Naive thymus-derived CD4-positive, alpha-beta T cell (primary cell): ENCODE measurements at places on chromosomes 4 and X. TPM values are rescaled to one million over a fixed set of nuclear protein-coding genes. Genes with fewer than 3 reads are reported as not detected.

GRCh38 chr4:16588651-16589050 lies 309.8 kb downstream of the LDB2 start:
- no peak for DNase-seq
- no peak overlapping the region for H3K4me3 ChIP-seq
- H3K27ac ChIP-seq, result no peak overlapping the region
- H3K36me3 ChIP-seq, result no peaks in the 10 kb centered on the region
- H3K4me1 ChIP-seq, result no peaks in the 10 kb centered on the region

The MAGEA2 gene
- total RNA-seq, result not detected

- H3K27me3 ChIP-seq, result no peaks in the 10 kb centered on the region
- no peak overlapping the region for H3K4me3 ChIP-seq
Observed at GRCh38 chrX:13994104-13994503, 35.6 kb downstream of the GEMIN8 start.

GRCh38 chrX:72051589-72051988 lies 80.1 kb downstream of the RTL5 start:
- no peak overlapping the region for H3K4me3 ChIP-seq
- H3K27ac ChIP-seq, result no peak overlapping the region
- peaks cover 5% of the 10 kb centered on the region for H3K4me1 ChIP-seq
- DNase-seq, result no peak
- no peaks in the 10 kb centered on the region for H3K27me3 ChIP-seq
- no peaks in the 10 kb centered on the region for H3K36me3 ChIP-seq

- no peaks in the 10 kb centered on the region for H3K36me3 ChIP-seq
- no peaks in the 10 kb centered on the region for H3K27me3 ChIP-seq
- no peak for DNase-seq
Observed at GRCh38 chr4:174461466-174462106, 60.7 kb downstream of the HPGD start.

GRCh38 chr4:184641022-184641421 lies 8.2 kb downstream of the CASP3 start:
- H3K4me3 ChIP-seq, result no peak overlapping the region
- no peak for DNase-seq
- no peak overlapping the region for H3K27ac ChIP-seq
- no peaks in the 10 kb centered on the region for H3K27me3 ChIP-seq
- peaks cover 15% of the 10 kb centered on the region for H3K36me3 ChIP-seq

GRCh38 chrX:119008110-119008744 lies 33.8 kb downstream of the LONRF3 start:
- H3K4me1 ChIP-seq, result no peaks in the 10 kb centered on the region
- no peaks in the 10 kb centered on the region for H3K27me3 ChIP-seq
- no peaks in the 10 kb centered on the region for H3K36me3 ChIP-seq
- no peak overlapping the region for H3K27ac ChIP-seq

- DNase-seq, result no peak
- no peaks in the 10 kb centered on the region for H3K27me3 ChIP-seq
- H3K4me1 ChIP-seq, result no peaks in the 10 kb centered on the region
- no peak overlapping the region for H3K27ac ChIP-seq
Observed at GRCh38 chr4:3791910-3792542, 25.8 kb downstream of the ADRA2C start.

DNA sequence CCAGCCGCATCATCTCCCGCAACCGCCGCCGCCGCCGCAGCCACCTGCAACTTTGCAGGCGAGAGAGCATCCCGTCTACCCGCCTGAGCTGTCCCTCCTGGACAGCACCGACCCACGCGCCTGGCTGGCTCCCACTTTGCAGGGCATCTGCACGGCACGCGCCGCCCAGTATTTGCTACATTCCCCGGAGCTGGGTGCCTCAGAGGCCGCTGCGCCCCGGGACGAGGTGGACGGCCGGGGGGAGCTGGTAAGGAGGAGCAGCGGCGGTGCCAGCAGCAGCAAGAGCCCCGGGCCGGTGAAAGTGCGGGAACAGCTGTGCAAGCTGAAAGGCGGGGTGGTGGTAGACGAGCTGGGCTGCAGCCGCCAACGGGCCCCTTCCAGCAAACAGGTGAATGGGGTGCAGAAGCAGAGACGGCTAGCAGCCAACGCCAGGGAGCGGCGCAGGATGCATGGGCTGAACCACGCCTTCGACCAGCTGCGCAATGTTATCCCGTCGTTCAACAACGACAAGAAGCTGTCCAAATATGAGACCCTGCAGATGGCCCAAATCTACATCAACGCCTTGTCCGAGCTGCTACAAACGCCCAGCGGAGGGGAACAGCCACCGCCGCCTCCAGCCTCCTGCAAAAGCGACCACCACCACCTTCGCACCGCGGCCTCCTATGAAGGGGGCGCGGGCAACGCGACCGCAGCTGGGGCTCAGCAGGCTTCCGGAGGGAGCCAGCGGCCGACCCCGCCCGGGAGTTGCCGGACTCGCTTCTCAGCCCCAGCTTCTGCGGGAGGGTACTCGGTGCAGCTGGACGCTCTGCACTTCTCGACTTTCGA lies 654 bp downstream of the ATOH1 start:
- no peaks in the 10 kb centered on the region for H3K27me3 ChIP-seq
- H3K27ac ChIP-seq, result no peak overlapping the region
- no peak overlapping the region for H3K4me3 ChIP-seq
- no peaks in the 10 kb centered on the region for H3K4me1 ChIP-seq

DNA sequence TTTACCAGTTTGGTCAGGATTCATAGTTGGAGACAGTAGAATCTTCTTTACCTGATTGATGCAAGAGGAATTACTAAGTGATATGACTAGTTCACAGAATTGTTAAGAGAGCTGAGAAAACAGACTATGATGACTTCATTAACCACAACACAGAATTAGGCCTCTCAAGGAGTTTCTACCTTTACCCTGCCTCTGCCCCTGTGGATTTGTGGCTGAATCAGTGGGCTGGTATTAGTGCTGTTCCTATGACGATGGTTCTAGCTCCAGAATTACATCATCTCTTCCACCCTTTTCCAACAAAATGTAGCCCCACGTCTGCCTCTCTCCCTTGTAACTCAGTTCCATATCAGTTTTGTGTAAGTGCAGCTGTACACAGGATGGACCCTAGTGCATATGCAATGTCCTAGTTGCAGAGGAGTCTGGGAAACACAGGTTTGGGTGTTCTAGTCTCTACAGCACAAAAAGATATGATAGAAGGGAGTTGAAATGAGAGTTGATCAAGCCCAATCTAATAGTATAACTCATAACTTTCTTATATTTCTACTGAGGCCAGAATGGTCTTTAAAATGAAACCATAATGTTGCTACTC lies 99.3 kb downstream of the ANXA5 start:
- H3K4me1 ChIP-seq, result no peaks in the 10 kb centered on the region
- H3K4me3 ChIP-seq, result no peak overlapping the region
- H3K27ac ChIP-seq, result no peak overlapping the region
- no peak for DNase-seq
- no peaks in the 10 kb centered on the region for H3K36me3 ChIP-seq

The MMGT1 gene
- 24.0 TPM for total RNA-seq

GRCh38 chr4:26432419-26432818 lies 57.9 kb downstream of the CCKAR start:
- DNase-seq, result no peak
- H3K27ac ChIP-seq, result no peak overlapping the region
- no peaks in the 10 kb centered on the region for H3K27me3 ChIP-seq
- H3K4me3 ChIP-seq, result no peak overlapping the region
- no peaks in the 10 kb centered on the region for H3K4me1 ChIP-seq

DNA sequence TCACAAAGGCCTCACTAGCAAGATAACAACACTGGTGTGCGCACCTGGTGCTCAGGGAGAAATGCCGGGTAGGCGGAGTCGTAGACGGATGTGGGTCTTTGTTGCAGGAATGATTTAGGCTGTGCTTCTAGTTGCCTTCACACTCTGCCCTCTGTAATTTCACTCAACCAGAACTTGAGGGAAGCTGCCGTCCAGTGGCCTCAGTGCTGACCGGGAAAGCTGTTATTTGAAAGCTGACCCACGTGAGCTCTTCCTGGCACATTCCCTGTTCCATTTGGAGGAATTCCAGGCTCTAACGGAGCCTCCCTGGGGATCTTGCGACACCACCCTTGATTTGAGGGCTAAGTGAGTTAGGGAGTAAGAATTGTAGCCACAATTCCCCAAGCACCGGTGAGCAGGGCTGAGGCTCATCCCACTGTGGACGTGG lies 15.9 kb downstream of the SH3TC1 start:
- no peak for DNase-seq
- H3K4me3 ChIP-seq, result no peak overlapping the region
- H3K4me1 ChIP-seq, result no peaks in the 10 kb centered on the region

DNA sequence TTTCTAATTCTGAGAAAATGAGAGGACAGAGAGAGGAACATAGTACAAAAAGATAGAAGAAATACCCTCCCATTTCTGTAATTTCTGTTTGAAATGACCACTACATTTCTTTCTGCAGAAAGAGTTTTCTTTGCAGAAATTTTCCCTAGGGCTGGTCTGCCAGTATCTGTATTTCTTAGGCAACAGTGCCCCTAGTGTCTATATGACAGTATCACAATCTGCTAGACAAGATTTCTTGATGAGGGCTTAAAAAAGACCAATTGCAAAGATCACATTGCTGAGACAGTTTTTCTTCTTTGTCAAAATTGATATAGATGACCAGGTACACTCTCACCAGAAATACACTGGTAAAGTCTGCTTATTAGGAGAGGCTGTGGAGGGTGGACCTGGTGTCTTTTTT lies 81.0 kb upstream of the ZDHHC15 start:
- DNase-seq, result peak; percentile 42
- H3K27me3 ChIP-seq, result no peaks in the 10 kb centered on the region
- no peak overlapping the region for H3K27ac ChIP-seq
- H3K4me1 ChIP-seq, result no peaks in the 10 kb centered on the region
- H3K4me3 ChIP-seq, result no peak overlapping the region

The F8A1 gene
- total RNA-seq, result 47.8 TPM

DNA sequence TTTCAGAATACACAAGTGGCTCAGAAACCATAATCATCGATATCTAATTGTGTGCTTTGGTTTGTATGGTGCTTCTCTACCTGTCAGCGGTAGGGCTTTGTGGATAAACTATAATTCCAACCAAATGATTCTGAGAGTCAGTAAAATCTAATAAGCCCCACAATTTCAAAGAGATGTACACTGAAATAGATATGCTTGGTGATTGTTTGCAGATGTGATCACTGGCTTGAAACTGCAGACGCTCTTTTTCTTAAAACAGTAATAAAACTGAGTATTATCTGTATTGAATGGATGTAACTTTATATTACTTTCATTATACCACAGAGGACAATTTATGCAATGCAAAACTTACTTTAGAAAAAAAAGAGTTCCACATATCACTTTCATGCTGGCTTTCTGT lies 198.8 kb upstream of the ANXA10 start:
- no peak overlapping the region for H3K27ac ChIP-seq
- no peaks in the 10 kb centered on the region for H3K36me3 ChIP-seq
- no peak overlapping the region for H3K4me3 ChIP-seq
- DNase-seq, result no peak
- no peaks in the 10 kb centered on the region for H3K27me3 ChIP-seq

DNA sequence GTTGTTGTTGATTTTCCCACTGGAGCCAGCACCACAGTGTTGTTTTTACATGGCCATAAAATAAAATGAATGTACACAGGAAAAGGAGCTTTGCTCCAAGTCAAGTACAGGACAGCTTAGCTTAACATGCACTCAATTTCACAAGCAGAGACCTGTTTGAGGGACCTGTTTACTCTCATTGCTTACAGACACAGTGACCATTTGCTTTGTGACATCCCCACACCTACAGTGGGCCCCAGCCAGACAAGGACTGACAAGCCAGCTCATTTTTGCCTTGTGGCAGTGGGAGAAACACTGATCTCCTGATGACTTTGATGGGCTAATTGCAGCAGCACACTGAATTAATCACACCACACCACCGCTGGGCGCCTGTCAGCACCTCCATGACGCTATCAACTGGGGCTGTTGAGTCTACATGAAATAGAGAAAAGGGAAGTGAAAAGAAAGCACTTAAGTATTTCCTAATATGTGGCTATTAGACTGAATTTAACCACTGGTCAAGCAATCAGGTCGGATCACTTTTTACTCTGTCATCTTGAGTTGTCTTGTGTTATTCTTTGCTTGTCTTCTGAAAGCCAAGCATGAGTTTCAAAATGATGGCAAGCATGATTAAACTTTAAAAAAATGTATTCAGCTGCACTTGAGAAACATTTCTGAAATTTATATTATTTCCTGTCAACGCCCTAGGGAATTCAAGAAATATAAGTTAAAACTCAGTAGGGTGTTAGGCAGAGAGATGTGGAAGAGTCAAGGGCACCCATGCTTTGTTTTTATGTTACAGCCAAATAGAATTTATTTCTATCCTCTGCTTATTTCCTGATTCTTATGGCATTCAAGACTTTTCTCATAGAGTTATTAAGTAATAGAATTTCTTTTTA lies 557.7 kb downstream of the RAB28 start:
- no peak overlapping the region for H3K27ac ChIP-seq
- no peak overlapping the region for H3K4me3 ChIP-seq
- H3K36me3 ChIP-seq, result no peaks in the 10 kb centered on the region
- no peaks in the 10 kb centered on the region for H3K4me1 ChIP-seq
- DNase-seq, result no peak
- no peaks in the 10 kb centered on the region for H3K27me3 ChIP-seq

DNA sequence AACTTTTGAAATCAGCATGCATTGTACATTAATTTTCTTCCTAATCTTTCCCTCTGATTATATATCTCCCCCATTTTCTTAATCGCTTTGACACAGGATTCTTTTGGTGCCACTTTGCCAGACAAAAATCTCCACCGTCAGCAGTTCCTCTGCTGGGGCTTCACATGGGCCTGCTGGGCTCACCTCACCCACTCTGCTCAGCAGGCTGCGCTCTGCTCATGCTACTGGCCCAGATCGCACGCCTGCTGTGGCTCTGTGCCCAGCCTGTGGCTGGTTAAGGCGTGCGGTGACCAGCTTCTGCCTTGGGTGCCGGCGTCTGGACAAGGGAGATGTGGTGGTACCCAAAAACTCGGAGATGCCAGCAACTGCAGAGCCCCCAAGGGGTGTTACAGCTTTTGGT lies 31.1 kb downstream of the UCHL1 start:
- H3K36me3 ChIP-seq, result no peaks in the 10 kb centered on the region
- DNase-seq, result no peak
- no peaks in the 10 kb centered on the region for H3K27me3 ChIP-seq

GRCh38 chr4:174279433-174280155 lies 3.9 kb downstream of the FBXO8 start:
- H3K4me3 ChIP-seq, result no peak overlapping the region
- peaks cover 11% of the 10 kb centered on the region for H3K36me3 ChIP-seq
- H3K27me3 ChIP-seq, result no peaks in the 10 kb centered on the region
- DNase-seq, result no peak
- H3K4me1 ChIP-seq, result peaks cover 21% of the 10 kb centered on the region

The SMIM10 gene
- total RNA-seq, result not detected

The TCEAL5 gene
- not detected for total RNA-seq

- no peaks in the 10 kb centered on the region for H3K4me1 ChIP-seq
- no peaks in the 10 kb centered on the region for H3K36me3 ChIP-seq
- no peaks in the 10 kb centered on the region for H3K27me3 ChIP-seq
- H3K27ac ChIP-seq, result no peak overlapping the region
- no peak overlapping the region for H3K4me3 ChIP-seq
Observed at GRCh38 chr4:158008551-158009218, 164.1 kb downstream of the GASK1B start.

The UNC5C gene
- total RNA-seq, result 0.13 TPM in 1 of 2 replicates, not detected in the other

DNA sequence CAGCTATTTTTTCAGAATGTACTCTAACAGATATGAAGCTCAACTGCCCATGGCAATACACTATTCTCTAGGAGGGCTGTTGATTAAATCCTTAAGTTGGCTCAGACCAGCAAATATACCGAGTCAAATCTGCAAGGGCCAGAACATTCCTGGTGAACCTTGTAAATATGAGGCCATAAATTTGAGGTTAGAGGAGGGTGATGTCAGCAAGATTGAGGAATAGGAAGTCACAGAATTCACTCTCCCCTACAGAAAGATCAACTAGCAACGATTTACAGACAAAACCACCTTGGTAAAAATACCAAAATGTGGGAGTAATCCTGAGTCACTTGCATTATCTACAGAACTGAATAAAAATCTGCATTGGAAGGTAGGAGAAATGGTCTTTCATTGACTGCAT lies 399.3 kb downstream of the GPM6A start:
- H3K4me3 ChIP-seq, result no peak overlapping the region
- H3K27ac ChIP-seq, result no peak overlapping the region
- no peak for DNase-seq
